ENCODE measurements at places on chromosomes 11 and 22. TPM values are rescaled to one million over a fixed set of nuclear protein-coding genes. Genes with fewer than 3 reads are reported as not detected.

Gene PRG3
- total RNA-seq = not detected

Gene KCNQ1OT1
- 1.5 TPM for total RNA-seq

Gene FXYD2
- not detected for total RNA-seq

Gene LYVE1
- total RNA-seq = not detected

GRCh38 chr11:102640946-102641345, 15.8 kb upstream of the MMP20 start:
- DNase-seq = no peak

DNA sequence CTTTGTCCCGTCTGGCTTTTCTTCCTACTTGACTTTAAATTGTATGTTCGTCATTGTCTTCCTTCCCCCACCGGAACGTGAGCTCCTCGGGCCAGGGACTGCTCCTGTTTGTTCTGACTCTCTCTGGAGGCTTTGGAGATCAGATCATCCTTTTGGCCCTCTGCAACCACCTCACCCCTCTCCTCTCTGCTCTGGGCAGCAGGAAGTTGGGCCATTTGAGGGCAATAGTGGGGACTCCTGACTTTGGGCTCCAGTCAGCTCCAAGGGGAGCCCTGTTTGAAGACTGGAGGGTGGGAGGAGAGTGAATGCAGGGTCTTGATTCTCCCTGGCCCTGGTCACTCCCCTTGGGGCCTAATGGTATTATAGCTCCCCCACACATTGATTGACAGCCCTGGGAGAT, 186.3 kb upstream of the B3GAT1 start:
- DNase-seq = no peak

DNA sequence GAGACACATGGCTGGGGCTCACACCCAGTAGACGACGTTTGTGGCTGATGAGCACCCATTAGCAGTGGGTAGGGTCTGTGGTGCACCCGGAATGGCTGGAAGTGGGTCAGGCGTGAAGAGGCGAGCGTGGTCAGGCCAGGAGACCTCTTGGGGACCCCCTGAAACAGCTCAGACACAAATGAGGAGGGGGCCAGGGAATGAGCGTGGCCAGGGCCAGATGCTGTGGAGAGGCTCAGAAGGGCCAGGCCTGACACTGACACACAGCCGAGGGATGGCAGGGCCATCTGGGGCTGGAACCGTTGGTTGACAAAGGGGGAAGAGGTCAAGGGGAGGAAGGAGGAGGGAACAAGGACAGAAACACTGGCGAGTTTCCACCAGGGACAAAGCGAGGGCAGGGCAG, 162.8 kb downstream of the SHANK2 start:
- no peak for DNase-seq

DNA sequence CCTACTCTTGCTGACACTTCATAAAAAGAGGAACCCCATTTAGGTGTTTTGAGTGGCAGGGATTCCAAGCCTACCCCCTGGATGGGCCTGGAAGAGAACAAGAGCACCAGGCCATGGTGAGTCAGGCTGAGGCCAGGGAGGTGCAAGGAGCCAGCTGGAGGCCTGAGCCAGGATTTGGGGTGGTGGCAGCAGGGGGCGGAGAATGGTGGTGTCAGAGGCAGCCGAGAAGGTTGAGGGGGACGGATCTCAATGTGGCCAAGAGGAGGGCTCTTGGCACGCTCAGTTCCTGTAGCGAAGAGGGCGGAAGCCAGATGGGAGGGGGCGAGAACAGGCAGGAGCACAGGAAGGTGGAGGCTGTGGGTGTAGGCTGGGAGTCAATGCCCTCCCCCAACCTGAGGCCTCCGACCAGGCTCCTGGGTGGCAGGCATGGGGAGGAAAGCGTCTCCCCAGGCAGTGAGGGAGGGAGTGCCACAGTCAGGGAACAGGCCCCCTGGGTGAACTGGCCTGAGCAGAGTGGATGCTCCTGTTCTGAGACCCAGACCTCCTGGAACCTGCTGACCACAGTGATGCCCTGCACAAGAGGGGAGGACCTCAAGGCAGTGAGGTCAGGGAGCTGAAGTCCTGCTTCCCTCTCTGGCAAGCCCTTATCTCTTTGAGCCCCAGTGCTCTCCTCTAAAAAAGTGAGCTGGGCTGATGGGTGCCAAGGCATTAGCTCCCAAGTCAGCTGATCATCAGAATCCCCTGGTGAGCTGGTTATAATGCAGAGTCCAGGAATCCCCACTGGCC, 13.9 kb downstream of the RTN4RL2 start:
- no peak for DNase-seq

DNA sequence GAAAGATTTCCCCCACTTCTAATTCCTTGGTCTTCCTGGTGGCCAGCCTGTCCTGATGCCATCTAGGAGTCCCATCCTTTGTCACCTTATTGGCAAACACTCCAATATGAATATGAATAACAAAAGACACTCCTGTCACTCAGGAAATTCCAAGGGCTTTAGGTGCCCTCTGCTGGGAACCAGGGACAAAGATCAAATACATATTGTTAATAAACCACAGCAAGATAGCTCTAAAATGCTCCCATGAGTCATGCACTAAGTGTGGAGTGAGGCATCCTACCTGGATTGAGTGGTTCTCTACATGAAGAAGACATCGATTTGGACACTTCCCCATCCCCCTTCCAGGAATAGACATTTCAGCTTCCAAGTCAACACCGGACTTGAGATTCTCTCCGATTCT, 823.6 kb downstream of the TBC1D22A start:
- peak; percentile 43 for DNase-seq

- DNase-seq = peak; percentile 80
These were observed 50.3 kb downstream of the TRIOBP start for GRCh38 chr22:37747080-37747714.

Measured in PC-3 (cell line).